NCI-H446 treated with DMSO at 0.1 percent for 48 hours (cell line): ENCODE measurements at places on chromosomes 3 and 15.

DNA sequence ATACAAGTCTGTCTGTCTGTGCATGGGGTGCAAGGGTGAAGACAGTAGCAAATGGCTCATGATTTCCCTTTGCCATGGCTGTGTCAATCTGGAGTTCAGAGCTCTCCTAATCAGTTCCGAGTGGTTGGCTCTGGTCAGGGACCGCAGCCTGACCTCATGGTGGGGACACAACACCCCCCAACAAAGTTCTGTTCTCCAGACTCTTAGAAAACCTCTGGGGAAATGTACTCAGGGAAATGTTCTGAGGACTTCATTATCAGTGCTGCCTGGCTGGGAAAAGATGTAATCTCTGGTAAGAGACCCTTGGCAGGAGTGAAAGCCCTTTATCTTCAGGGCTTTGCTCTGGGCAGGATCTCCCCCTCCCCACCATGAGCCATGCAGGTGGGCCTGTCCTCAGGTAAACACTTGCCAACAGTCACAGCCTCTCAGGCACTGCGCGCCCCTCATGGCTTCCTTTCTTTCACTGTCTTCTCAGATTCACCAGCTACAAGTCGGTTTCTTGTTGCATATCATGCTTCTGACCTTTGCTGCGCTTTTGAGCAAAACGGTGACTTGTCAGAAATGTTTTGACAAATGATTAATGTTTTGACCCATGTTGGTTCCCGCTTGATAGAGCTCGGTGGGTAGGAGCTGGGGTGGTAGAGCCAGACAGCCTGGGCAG is 95.5 kb downstream of the ST6GAL1 start:
- no peak for DNase-seq

GRCh38 chr3:13039213-13039896 is 33.9 kb downstream of the IQSEC1 start:
- no peak for DNase-seq

- no peak for DNase-seq
Measured at GRCh38 chr3:104176706-104177105, 1190.0 kb upstream of the ALCAM start.

- DNase-seq: no peak
Measured at GRCh38 chr15:45168751-45169551, 18.8 kb downstream of the SHF start.

DNA sequence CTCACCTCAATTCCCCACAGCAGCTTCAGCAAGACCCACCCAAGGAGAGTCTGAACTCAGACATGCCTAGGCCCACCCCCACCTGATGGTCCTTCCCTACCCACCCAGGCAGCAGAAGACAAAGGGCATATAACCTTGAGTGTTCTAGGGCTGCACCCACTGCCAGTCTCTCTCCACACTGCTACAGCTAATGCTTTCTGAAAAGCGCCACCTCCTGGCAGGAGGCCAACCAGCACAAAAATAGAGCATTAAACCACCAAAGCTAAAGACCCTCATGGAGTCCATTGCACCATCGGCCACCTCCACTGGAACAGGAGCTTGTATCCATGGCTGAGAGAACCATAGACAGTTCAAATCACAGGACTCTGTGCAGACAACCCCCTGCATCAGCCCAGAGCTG is 11.3 kb upstream of the RPL39L start:
- DNase-seq: no peak

DNA sequence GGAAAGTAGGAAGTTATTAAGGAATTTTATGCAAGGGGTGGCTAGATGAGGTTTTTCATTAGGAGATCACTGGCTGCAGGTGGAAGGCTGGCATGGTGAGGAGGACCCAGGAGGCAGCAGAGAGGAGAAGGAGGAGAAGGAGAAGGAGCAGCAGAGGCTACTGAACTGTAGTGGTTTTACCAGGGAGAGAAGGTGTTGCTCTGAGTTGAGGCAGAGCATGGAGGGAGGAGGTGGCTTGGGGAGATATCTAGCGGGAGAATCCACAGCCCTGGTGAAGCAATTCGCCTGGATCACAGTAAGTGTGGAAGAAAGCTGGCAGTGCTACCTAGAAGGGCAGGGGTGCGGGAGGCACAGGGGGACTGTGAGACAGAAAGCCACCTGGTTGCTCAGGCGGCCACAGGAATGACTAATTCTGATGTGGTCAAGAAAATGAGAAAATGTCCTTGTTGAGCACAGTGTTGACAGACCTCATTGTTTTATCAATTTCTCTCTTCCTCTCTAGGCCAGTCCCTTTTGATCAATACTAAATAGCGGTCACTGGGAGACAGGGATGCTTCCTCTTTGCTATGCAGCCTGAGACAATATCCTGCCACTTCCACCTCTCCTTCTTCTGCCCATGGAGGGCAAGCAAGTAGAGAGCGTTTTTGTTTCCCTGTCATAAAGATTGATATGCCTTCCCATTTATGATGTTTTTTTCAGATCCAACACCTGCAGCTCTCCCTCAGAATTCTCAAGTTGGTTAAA is 94.6 kb downstream of the EEFSEC start:
- DNase-seq: no peak
